ENCODE measurements at places on chromosomes 3 and 15. TPM values are rescaled to one million over a fixed set of nuclear protein-coding genes. Genes with fewer than 3 reads are reported as not detected.

GRCh38 chr3:47265725-47266428 lies 16.7 kb downstream of the KIF9 start:
- no peak overlapping the region for H3K27ac ChIP-seq
- no peak overlapping the region for H3K4me3 ChIP-seq
- no peaks in the 10 kb centered on the region for H3K27me3 ChIP-seq
- peaks cover 4% of the 10 kb centered on the region for H3K4me1 ChIP-seq

GRCh38 chr3:120224237-120224636 lies 60.8 kb downstream of the GPR156 start:
- H3K36me3 ChIP-seq, result no peaks in the 10 kb centered on the region
- no peaks in the 10 kb centered on the region for H3K27me3 ChIP-seq
- no peaks in the 10 kb centered on the region for H3K4me1 ChIP-seq
- H3K4me3 ChIP-seq, result no peak overlapping the region
- no peak for DNase-seq

- peak overlapping the region; percentile 59 for H3K4me3 ChIP-seq
- peak; percentile 58 for DNase-seq
- H3K27ac ChIP-seq, result peak overlapping the region; percentile 95
- no peaks in the 10 kb centered on the region for H3K36me3 ChIP-seq
- no peaks in the 10 kb centered on the region for H3K27me3 ChIP-seq
Observed at GRCh38 chr3:143000528-143000927, 842 bp upstream of the U2SURP start.

- H3K27ac ChIP-seq, result no peak overlapping the region
- no peak for DNase-seq
- H3K4me3 ChIP-seq, result no peak overlapping the region
- H3K27me3 ChIP-seq, result peaks cover 3% of the 10 kb centered on the region
- H3K4me1 ChIP-seq, result no peaks in the 10 kb centered on the region
- H3K36me3 ChIP-seq, result no peaks in the 10 kb centered on the region
Observed at GRCh38 chr15:91696981-91697380, 156.5 kb upstream of the SLCO3A1 start.

- peaks cover 41% of the 10 kb centered on the region for H3K27me3 ChIP-seq
- peaks cover 11% of the 10 kb centered on the region for H3K4me1 ChIP-seq
- DNase-seq, result no peak
- no peak overlapping the region for H3K4me3 ChIP-seq
- H3K36me3 ChIP-seq, result no peaks in the 10 kb centered on the region
Observed at GRCh38 chr3:128430301-128430700, 36.4 kb downstream of the DNAJB8 start.

DNA sequence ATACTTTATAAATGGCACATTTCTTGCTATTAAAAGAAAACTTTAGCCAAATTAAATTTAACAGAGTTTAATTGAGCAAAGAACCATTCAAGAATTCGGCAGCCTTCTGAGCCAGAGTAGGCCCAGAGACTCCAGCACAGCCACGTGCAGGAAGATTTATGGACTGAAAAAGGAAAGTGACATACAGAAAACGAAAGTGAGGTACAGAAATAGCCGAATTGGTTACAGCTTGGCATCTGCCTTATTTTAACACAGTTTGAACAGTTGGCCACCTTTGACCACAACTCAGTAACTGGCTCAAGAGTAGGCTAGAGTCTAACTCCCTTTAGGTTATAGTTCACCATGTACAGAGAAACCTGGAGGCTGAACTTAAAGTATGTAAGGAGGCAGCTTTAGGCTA lies 17.6 kb downstream of the CFAP44 start:
- H3K4me3 ChIP-seq, result no peak overlapping the region
- H3K36me3 ChIP-seq, result no peaks in the 10 kb centered on the region
- H3K4me1 ChIP-seq, result no peaks in the 10 kb centered on the region
- DNase-seq, result no peak

DNA sequence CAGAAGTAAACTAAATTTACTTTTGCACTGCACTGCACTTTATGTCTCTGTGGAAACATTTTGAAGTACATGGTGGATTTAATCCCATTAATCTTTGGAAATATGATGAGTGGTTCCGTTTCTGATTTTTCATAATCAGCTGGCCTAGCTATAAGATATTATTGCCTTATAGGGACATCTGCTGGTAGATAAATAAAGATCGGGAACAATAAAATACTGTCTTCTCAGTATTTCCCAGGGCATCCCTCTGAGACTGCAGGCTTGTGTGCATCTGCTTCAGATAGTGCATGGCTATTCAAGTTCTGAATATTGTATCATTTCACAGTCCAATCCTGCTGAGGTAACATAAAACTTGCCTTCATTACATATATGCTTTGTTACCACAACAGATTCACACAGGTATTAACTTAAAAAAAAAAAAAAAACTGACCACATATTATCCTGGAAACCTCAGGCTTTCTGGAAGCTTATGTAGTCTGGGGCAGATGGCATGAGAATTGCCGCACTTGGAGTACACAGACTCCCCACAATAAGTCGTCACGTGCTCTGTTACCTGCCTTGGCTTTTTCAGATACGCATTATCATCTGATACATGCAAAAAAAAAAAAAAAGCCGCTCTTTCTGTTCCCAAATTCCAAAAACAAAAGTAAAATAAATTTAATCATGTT lies 330.8 kb upstream of the AGTR1 start:
- H3K27me3 ChIP-seq, result no peaks in the 10 kb centered on the region
- H3K4me1 ChIP-seq, result no peaks in the 10 kb centered on the region
- DNase-seq, result no peak
- H3K36me3 ChIP-seq, result no peaks in the 10 kb centered on the region
- no peak overlapping the region for H3K4me3 ChIP-seq

- no peak for DNase-seq
- H3K27ac ChIP-seq, result no peak overlapping the region
- H3K4me3 ChIP-seq, result no peak overlapping the region
- H3K27me3 ChIP-seq, result no peaks in the 10 kb centered on the region
- H3K36me3 ChIP-seq, result no peaks in the 10 kb centered on the region
Observed at GRCh38 chr3:9679476-9680080, 24.1 kb upstream of the CPNE9 start.

- no peak overlapping the region for H3K4me3 ChIP-seq
- no peaks in the 10 kb centered on the region for H3K27me3 ChIP-seq
- no peaks in the 10 kb centered on the region for H3K36me3 ChIP-seq
- no peak for DNase-seq
- no peak overlapping the region for H3K27ac ChIP-seq
- no peaks in the 10 kb centered on the region for H3K4me1 ChIP-seq
Observed at GRCh38 chr3:192494174-192494573, 233.2 kb downstream of the FGF12 start.

GRCh38 chr3:72633121-72633520 lies 215.1 kb downstream of the SHQ1 start:
- no peaks in the 10 kb centered on the region for H3K4me1 ChIP-seq
- DNase-seq, result no peak
- H3K27me3 ChIP-seq, result no peaks in the 10 kb centered on the region
- H3K36me3 ChIP-seq, result no peaks in the 10 kb centered on the region
- no peak overlapping the region for H3K27ac ChIP-seq

Gene GMNC
- total RNA-seq, result 1.0 TPM

Gene PPARG
- total RNA-seq, result 37.9 TPM

Gene MBNL1
- total RNA-seq, result 98.5 TPM
